ENCODE measurements at places on chromosomes 4 and X.
A peak's percentile ranks its signal among the peaks of the same experiment; 100 is the strongest.

DNA sequence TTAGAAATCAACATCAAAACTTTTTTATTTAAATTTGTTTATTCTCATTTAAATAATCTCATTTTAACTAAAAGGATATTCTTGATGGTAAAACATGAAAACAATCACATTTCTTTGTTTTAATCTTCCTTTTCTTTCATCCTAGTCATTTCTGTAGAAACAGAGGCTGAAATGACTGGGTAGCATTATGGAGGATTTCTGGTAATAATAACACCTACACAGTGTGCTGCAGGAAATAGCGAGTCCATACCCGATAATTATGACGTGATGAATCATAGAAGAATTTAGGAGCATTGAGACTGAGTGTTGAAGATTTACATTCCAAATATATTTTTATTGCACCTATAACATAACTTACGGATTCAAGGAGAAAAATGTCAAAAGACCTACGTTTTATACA, 31.4 kb upstream of the BBS12 start:
- no peak for DNase-seq

- no peak for DNase-seq
Measured at GRCh38 chr4:4637710-4638109, 95.9 kb upstream of the STX18 start.

DNA sequence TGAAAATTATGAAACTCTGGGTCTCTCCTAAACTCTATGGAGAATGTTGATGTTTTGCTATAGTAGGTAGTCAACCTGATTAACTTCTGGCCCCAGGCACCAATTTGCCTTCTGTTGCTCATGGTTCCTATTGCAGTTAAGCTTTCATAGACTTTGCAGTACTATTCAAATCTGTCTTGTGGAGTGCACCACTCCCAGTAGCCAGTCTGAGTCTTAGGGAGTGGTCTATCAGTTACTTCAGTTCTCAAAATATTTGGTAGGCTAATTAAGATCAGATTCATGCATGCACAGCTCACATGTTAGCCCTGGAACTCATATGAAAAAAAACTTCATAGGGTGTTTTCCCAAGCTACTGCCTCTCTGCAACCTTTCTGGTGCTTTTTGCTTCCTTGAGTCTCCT, 53.3 kb downstream of the BMP15 start:
- no peak for DNase-seq

- no peak for DNase-seq
Measured at GRCh38 chr4:139740531-139741041, 75.0 kb downstream of the MGST2 start.

GRCh38 chrX:1249101-1249887, 19.3 kb upstream of the CSF2RA start:
- DNase-seq: no peak

DNA sequence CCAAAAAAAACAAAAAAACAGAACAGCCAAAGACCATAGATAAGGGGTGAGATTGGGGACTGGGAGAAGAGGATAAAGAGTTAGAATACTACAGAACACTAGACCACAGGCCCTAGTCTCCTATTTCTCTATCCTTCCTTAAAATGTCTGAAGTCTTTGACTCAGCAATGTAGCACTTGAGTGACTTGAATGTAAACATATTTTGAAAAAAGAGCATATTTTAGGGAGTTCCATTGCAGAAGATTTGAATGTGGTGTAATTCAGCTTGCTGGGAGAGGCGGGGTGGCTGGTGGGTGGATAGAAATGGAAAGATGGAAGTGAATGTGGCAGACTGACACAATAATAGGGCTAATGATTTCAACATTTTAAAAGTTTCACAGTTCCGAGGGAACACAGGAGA, 144.9 kb downstream of the CHIC2 start:
- no peak for DNase-seq

DNA sequence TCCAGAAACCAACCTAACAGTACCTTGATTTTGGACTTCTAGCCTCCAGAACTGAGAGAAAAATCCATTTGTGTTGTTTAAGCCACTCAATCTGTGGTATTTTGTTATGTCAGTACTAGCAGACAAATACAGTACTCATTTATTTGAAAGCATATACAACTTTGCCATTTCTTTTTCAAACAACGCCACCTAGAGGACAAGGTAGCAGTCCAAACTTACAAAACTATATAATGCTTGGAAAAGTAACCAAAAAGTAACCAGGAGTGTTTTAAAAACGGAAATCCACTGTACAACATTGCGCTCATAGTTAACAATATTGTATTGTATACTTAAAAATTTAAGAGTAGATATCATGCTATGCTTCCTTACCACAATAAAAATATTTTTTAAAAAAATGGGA, 37.0 kb upstream of the FGF13 start:
- no peak for DNase-seq

DNA sequence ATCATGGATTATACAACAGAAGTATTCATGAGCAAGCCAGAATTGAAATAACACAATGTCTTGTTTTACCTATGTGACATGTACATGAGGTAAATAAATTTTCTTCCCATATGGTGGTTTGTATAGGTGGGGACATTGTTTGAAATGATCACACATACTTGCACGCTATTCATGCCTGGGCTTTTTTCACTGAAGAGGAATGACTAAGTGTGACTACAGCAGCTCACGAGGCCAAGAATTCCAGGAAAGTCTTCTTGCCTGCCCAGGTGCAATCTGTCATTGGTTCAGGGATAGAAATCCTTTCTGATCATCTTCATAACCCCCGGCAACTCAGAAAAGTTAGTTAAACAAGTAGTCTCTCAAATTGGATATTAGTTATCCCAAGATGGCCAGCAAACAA, 36.3 kb upstream of the AREG start:
- no peak for DNase-seq

DNA sequence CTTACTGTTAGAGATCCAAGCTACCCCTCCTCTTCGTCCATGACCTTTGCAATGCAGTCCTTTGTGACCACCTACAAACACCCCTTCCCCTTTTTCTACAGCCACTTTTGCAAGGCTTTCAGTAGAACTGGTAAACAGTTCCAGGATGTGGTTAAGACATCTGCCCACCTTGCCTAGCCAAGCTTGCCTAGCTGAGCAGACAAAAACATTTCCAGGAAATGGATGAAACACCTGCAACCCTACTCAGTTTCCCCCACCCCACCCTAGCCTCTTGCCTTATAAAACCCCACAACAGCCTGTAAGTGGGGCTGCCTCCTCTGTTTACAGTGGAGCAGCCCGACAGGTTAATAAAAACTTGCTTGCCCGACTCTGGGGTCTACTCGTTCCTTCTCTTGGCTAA, 133.8 kb downstream of the ZC4H2 start:
- no peak for DNase-seq

DNA sequence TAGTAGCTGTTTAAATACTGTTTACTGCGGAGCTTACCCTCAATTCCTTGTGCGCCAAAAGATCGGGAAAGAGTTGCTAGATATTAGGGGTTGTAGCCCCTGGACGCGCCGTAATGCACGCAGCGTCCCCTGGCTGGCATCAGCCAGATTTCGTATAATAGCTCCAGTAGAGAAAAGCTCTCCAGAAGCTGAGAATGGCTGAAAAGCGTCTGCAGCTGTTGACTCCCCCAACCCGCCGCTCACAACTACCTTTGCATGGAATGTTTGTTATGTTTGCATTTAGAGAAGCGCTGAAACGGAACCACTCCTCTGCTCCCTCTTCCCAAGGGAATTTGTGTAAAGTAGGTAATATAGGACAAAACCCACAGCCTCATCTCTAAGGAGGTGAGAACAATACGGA, 3.7 kb downstream of the DOCK11 start:
- DNase-seq: no peak

- no peak for DNase-seq
Measured at GRCh38 chr4:95272036-95272435, 276.7 kb downstream of the UNC5C start.

DNA sequence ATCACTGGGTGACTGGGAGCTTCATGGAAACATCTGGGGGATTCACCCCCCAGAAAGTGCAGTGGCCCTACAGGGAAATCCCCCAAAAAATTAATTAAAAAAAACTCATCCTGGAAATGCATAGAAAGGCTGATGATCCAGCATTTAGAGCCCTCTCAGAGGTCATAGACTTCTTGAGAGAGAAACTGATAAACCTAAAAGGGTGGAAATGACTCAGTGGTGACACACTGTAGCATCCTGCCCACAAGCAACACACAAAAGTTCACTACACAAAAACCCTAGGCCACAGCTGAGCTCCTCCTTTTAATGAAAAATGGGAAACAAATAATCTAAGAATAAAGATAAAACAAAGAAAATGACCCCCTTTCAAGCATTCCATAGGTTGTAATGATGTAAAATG, 911.5 kb downstream of the GLUD2 start:
- no peak for DNase-seq

- DNase-seq: no peak
Measured at GRCh38 chrX:369563-370101, 17.1 kb downstream of the PPP2R3B start.

- no peak for DNase-seq
Measured at GRCh38 chr4:65661471-65661870, 8.8 kb downstream of the EPHA5 start.

DNA sequence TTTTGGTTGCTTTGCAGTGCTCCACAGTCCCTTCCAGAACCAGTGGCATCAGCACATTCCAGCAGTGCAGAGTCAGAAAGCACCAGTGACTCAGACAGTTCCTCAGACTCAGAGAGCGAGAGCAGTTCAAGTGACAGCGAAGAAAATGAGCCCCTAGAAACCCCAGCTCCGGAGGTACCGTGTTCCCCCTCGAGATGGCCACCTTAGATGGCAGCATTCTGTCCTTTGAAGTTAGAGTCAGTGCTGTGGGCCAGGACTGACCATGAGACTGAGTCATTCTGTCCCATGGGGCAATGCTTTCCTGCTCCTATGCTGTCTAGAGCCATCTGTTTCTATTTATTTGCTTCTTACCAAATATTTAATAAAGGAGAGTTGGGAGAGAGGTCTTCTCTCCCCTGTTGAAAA, 112.3 kb downstream of the KLHL8 start:
- no peak for DNase-seq

- peak; percentile 2 for DNase-seq
Measured at GRCh38 chrX:119398974-119399771, at the start of gene SLC25A43. Gene SLC25A43, plus strand, starts transcription at chrX:119399336. Its CDS starts 68 bp downstream, at chrX:119399404.

DNA sequence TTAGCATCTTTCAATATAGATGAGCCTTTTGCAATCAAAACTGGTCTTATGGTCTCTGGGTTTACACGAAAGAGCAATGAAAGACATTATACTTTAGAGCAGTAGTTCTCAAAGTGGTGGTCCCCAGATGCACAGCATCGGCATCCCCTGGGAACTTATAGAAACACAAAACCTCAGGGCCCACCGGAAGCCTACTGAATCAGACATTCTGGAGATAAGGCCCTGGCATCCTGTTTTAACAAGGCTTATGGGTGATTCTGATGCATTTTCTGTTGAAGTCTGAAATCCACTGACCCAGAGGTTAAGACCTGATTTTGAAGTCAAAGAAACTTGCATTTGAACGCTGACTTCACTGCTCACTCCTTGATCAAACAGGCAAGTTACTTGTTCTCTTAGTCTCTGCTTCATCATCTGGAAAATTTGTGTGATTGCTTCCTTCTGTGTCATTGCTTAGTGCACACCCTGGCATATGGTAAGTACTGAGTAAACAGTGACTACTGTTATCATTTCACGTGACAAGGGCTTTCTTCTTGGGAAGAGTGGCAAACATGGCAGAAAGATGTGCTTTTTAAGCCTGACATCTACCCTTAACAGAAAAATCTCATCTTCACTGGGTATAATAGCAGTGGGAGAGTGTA, 14.5 kb downstream of the CHRNA9 start:
- DNase-seq: no peak

- no peak for DNase-seq
Measured at GRCh38 chrX:1658071-1658491, 43.2 kb downstream of the ASMT start.

Measured in stimulated activated CD8-positive, alpha-beta memory T cell treated with anti-CD3 and anti-CD28 coated beads, Interleukin-12 subunit alpha, Interleukin-12 subunit beta, amount 100 ng/mL, for 1 hour (primary cell).